Stimulated activated naive CD4-positive, alpha-beta T cell treated with Interleukin-2 at 50 U/mL for 16 hours (primary cell): ENCODE measurements at places on chromosomes 1 and 21.

GRCh38 chr21:41768437-41769042, 1.7 kb upstream of the RIPK4 start:
- DNase-seq = no peak

DNA sequence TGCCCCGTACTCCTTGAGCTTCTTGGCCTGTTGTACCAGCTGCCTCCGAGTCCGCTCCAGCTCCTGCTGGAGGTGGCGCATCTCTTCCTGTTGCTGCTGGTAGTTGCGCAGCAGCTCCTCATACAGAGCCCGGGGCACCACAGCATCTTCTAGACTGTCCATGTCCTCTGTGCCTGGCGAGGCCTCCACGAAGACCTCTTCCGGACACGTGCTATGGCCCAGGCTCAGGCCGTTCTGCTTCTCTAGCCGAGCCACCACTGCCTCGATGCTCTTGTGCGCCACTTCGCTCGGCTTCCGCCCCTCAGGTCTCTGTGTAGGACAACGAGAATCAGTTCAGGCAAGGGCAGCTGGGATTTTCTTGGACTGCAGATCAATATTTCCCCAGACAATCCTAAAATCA, 17.7 kb downstream of the BEND5 start:
- no peak for DNase-seq

- no peak for DNase-seq
These were observed 192.9 kb downstream of the DUSP10 start for GRCh38 chr1:221548942-221549341.

- DNase-seq = no peak
These were observed 5.2 kb downstream of the ADAMTS5 start for GRCh38 chr21:26961698-26962097.

DNA sequence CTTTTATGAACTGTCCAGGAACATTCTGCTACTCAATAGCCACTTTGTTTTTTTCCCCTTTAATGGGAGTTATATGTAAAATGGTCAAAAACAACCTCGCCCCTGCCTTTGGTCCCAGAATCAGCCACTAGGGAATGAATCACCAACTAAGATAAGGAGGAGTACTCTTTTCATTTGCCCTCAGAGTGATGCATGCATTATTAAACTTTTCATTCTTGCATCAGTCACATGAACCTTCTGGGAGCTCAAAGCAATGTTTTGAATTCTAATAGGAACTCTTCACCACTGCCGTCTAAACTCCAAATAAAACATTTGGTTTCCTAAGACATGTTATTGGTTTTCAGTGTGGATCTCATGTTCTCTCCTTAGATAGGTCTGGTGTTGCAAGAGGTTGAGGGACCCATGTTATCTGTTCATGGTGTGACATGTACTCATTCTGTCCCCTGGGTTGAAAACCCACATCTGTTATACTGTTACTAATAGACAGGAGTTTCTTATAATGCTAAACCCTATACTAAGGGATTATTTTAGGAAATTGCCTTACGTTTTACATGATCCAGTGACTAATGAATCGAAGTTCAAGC, 17.8 kb upstream of the HSD17B7 start:
- DNase-seq = no peak

- no peak for DNase-seq
These were observed 172.9 kb upstream of the ESRRG start for GRCh38 chr1:216896146-216896545.

DNA sequence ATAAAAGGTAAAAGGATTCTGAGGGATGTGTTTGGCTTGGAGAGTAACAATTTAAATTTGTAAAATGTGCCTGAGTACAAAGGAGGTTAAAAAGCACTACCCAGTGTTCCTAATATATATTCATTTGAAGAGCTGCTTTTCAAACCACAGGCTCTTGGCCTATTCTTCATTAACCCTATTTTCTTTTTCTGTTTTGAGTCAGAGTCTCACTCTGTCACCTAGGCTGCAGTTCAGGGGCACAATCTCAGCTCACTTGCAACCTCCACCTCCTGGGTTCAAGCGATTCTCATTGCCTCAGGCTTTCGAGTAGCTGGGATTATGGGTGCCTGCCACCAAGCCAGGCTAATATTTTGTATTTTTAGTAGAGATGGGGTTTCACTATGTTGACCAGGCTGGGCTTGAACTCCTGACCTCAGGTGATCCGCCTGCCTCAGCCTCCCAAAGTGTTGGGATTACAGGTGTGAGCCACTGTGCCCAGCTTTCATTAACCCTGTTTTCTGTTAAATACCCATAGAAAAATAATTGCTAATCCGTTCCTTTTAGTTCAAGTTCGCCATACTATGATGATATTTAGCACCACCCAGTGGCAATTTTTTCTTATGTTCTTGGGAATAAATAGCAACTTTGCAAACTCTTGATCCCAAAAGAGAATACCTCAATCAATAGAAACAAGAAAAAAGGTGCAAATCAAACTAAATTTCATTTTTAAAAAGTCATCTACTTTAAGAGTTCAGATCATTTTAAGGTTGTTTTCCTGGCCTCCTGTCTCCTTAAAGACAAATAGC, 30.5 kb downstream of the ZBTB8OS start:
- DNase-seq = no peak

GRCh38 chr21:45011911-45012661, 62.3 kb upstream of the ADARB1 start:
- DNase-seq = no peak

DNA sequence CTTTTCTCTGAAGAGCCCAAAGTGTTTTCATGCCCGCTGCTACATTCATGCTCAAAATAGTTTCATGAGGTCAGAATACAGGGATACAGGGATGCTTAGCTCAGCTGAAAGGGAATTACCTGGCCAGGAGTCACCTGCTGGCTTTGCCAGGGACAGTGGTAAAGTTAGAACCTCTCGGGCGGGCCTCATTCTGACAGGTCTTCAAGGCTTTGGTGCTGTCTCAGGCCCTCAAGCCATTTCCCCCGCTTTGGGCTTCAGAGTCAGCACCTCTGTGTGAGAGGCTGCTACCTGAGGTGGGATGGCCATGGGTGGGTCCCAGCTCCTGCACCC, 5.5 kb downstream of the RASSF5 start:
- no peak for DNase-seq

DNA sequence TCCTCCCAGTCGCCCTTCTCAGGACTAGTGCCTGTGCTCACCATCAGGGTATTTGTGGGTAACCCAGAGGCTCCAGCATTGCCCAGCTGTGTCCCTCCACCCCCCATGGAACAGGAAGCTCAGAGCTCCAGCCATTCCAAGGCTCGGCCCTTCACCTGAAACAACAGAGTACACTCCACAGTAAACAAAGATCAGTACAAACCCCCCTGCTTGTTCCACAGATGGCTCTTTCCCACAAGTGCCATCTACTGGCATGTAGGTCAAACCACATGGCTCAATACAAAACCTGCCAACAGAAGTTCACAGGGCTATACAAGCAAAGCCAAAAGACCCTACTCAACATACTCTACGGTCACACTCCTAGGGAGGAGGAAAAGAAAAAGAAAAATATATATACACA, 258.7 kb downstream of the AGBL4 start:
- no peak for DNase-seq

DNA sequence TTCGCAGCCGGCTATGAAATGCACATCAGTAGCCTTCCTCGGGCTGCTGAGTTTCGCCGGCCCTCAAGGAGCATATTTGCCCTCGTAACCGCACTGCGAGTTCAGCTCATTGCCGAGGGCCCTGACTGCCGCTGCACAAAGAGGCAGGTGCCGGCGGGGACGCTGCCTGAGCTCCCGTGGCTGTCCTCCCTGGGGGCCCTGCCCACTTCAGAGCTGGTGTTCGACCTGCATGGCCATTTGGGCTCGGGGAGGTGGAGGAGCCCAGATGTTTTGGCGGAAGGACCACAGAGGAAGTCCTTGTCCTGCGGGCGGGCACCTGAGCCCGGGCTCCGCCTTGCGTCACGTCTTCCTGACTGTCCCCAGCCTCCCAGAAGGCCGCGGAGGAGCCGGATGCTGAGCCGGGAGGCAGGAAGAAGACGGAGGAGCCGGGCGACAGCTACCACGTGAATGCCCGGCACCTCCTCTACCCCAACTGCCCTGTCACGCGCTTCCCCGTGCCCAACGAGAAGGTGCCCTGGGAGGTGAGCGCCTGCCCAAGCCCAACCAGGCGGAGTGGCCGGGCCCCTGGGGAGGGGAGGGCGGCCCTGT, 29.9 kb upstream of the LRRC3 start:
- DNase-seq = no peak

DNA sequence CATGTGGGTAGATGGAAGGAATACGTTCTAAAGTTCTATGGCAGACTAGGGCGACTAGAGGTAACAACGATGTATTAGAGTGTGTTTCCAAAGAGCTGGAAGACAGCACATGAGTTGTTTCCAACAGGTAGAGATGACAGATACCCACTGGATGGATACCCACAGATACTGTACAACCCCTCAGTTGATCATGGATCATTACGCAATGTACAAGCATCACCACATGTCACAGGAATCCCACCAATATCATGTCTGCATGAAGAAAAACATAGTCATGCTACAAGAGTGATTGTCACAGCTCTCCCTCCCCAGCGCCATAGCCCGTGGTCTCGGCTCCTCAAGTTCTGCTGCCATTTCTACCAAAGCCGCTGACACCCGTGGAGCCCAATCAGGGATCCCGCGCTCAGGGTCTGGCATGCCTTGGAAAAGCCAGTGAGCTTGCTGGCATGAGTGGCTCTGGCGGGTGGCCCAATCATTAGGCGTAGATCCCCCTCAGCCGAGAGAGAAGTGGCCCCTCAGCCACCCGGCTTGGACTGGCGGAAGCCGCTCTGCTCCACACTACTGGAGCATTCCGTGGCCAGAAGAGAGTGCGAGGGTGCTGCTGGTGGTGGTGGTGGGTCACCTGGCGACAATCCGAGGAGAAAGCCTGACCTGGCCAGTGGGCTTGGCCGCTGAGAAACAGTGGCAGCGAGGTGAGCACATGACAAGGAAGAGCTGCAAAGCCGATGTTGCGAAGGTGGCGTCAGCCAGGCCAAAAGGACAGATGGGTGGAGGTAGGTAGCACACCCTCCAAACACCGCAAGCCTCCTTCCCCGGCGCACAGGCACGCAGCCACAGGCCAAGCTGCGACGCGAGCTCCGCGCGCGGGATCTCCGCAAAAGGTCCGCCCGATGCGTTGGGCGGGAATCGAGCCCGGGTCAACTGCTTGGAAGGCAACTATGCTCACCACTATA, 65.7 kb upstream of the FCGR2A start:
- DNase-seq = no peak

- no peak for DNase-seq
These were observed 55.3 kb downstream of the SETD4 start for GRCh38 chr21:36005018-36005417.

GRCh38 chr1:30971496-30971895, 62.9 kb upstream of the SDC3 start:
- no peak for DNase-seq

- DNase-seq = no peak
These were observed 40.5 kb downstream of the S100B start for GRCh38 chr21:46564391-46564790.

DNA sequence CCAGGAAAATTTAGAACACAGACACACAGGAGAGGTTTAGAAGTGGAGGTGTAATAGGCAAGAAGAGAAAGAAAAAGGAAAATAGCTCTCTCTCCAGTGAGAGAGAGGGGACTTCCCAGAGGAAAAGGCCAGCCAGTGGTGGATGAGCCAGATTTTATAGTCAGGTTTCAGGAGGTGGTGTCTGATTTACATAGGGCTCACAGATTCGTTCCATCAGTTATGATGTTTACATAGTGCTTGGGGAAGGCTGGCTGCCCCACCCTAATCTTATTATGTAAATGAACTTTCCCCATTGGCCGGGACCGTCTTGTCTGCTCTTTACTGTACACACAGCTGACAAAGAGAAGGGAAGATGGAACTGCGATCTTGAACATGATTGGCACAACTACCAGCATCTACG, 797.3 kb downstream of the PLA2G4A start:
- no peak for DNase-seq

- DNase-seq = peak; percentile 70
These were observed 9.6 kb upstream of the TNFRSF25 start for GRCh38 chr1:6475381-6476133.

DNA sequence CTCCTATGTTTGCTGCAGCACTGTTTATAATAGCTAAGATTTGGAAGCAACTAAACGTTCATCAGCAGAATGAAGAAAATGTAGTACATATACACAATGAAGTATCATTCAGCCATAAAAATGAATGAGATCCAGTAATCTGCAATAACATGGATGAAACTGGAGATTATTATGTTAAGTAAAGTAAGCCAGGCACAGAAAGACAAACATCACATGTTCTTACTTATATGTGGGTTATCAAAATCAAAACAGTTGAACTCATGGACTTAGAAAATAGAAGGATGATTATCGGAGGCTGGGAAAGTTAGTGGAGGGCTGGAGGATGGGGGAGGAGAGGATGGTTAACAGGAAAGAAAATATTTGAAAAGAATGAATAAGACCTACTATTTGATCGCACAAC, 1017.6 kb downstream of the KCNT2 start:
- DNase-seq = no peak

GRCh38 chr1:171082606-171083005, 8.1 kb upstream of the FMO3 start:
- DNase-seq = no peak

GRCh38 chr1:91707114-91707889, 178.6 kb downstream of the TGFBR3 start:
- no peak for DNase-seq

- no peak for DNase-seq
These were observed 8.6 kb upstream of the RASSF5 start for GRCh38 chr1:206498685-206499084.

DNA sequence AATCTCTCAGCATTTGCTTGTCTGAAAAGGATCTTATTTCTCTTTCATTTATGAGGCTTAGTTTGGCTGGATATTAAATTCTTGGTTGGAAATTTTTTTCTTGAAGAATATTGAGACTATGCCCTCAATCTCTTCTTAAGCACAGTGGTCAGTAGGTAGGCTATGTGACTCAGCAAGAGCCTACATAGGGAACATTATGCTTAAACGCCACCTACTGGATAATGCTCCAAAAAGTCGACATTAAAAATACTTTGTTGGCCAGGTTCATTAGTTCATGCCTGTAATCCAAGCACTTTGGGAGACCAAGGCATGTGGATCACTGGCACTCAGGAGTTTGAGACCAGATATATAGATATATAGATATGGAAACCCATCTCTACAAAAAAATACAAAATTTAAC, 678.0 kb upstream of the USP24 start:
- DNase-seq = no peak

- peak; percentile 67 for DNase-seq
These were observed 22.9 kb downstream of the KCNA10 start for GRCh38 chr1:110495926-110496600.

DNA sequence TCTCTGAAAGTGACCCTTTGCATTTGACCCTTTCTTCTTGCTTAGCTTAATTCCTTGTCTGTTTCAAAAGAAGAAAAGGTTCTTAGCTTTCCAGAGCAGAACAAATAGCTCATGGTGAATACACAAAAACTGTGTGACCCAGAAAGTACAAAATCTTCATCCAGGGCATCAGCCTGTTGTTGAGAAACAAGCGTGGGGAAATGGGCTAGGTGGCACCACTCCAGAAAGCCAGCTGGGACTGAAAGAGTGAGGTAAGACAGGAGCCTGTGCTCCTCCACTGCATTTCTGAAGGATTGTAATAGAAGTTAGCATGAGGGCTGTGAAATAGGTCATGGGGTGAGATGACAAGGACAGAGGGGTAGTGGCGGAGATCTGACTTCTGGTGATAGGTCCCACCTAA, 45.8 kb downstream of the CYP2J2 start:
- DNase-seq = no peak
